ENCODE measurements at places on chromosomes 3 and 15. TPM values are rescaled to one million over a fixed set of nuclear protein-coding genes. Genes with fewer than 3 reads are reported as not detected.

DNA sequence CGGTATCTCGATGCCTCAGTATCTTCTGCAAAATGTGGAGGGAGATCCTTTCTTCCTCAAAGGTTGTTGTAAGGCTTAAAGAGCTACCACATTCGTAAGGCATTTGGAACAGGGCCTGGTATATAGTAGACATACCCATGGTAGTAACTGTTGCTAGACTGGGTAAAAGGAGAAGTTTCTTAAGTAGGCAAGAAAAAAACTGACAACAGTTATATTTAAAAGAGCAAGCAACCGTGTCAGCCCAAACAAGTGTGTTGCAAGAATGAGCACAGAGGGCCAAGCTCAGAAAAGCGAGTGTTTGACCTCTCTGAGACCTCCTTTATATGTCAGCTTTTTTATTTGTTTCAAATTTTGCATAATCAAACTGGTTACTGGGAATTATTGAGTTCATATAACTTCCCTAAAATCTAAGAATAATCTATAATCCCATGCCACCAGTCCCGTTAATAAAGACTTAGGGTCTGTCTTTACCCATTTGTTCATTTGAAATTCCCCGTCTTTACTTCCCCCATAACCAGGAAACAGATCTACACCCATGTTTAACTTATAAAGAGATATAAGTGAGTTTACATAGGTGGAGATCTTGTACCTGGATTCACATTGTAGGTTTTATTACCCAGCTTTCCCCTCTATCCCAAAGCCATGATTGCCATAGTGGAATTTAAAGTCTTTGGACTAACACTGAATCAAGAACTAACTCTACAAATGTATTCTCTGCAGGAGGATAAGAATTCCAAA, 7.3 kb downstream of the B3GNT5 start:
- DNase-seq = no peak

GRCh38 chr3:58175187-58175436, 35.7 kb downstream of the DNASE1L3 start:
- no peak for DNase-seq

DNA sequence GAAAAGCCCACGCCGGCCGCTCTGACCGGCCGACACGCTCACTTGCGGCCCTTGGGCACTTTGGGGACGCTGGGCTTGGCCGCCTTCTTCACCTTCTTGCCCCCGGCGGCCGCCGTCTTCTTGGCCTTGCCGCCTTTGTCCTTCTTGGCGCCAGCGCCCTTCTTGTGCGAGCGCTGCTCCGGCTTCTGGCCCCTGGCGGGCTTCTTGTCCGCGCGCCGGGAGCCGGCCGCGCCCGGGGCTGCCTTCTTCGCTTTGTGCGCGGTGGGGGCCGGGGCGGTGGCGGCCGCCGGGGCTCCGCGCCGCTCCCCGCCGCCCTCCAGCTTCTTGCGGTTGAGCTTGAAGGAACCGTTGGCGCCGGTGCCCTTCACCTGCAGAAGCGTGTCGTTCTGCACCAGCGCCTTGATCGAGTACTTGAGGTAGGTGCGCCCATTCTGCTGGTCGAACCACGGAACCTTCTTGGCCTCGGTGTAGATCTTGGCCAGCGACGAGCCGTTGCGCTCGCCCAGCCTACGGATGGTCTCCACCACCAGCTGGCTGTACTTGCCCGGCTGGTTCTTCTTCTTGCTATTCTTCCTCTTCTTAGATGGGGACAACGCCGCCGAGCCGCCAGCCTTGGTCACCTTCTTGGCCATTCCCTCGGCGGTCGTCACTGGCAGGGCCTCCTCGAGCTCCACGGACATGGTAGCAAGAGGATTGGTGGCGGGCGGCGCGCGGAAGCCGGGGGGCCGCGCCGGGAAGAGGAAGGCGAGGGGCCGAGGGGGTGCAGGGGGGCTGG, 36.7 kb downstream of the HMCES start:
- peak; percentile 31 for DNase-seq

- DNase-seq = no peak
Measured at GRCh38 chr3:60573494-60573893, 677.8 kb downstream of the FHIT start.

RGMA gene
- total RNA-seq = 5.4 TPM

DNA sequence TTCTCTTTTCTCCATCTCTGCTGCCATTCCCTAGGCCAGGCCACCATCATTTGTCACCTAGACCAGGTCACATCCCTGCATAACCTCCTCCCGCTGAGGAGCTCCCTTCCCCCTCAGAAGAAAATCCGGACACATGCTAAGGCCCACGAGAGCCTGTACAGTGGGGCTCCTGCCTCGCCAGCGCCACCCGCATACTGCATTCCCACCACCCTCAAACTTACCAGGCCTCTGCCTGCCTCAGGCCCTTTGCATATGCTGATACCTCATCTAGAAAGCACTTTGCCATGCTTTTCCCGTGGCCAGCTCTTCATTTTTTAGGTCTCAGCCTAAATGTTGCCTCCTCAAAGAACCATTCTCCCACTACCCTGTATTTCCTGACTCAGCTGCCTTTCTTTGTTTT, 220.1 kb upstream of the CTDSPL start:
- DNase-seq = no peak

DNA sequence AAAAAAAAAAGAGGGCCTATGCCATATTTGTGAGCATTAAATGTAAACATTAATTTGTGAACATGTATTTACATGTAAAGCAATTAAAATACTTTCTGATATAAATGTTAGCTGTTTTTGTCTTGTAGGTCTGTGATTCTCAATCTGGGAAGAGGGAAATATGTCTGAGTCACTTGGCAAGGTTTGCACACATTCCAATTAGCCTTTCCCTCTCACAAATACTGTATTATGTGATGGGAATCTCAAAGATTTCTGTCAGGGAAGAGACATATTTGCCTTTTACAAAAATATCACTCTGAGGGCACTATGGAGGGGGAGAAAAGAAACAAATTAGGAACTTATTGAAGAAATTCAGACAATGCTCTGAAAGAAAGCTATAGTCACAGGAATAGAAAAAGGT, 483.6 kb downstream of the GBE1 start:
- DNase-seq = no peak

NR2E3 gene
- total RNA-seq = 1.4 TPM

- DNase-seq = no peak
Measured at GRCh38 chr15:90889736-90890456, 5.6 kb downstream of the FES start.

DNA sequence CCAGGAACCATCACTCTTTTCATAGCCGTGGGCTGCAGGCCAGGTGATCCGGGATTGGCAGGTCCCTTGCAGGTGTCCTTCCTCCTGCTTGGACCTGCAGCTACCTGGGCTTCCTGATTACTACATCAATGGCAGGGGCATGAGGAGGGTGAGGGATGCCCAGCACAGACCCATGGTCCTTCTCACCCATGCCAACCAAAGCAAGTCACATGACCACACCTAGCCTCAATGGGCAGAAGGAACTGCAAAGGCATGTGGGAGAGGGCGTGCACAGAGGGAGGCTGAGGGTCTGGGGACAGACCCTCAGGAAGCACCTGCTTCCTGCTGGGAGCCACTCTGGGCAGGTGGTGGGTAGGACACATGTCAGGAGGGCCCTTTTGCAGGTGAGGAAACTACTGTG, 105.2 kb downstream of the NUP210 start:
- no peak for DNase-seq

CD96 gene
- 11.0 TPM for total RNA-seq

All from Peyer's patch (tissue), 4 donors.